ENCODE measurements at places on chromosomes 12 and 14.

DNA sequence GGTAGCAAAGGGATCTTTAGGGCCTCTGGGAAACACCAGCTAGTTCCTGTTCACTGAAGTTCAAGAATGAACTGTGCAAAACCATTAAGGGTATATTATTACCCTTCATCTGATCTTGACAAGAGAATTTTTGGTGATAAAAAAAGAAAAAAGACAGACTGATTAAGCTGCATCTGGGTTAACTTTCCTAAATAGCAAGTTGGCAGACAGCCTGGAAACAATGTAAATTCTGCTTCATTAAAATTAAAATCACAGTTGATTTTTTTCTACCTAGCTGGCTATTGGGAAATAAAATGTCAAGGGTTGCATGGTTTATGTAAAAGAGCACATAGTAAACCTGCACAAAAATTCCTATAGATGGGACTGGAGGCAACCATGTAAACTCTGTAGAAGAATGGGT lies 126.6 kb upstream of the PRKD1 start:
- no peak for DNase-seq

DNA sequence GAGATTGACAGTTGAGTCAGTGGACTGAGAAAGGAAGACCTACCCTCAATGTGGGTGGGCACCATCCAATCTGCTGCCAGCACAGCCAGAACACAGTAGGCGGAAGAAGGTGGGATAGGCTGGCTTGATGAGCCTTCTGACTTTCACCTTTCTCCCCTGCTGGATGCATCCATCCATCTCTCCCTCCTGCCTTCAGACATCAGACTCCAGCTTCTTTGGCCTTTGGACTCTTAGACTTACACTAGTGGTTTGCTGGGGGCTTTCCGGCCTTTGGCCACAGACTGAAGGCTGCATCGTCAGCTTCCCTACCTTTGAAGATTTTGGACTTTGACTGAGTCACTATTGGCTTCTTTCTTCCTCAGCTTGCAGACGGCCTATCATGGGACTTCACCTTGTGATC lies 456.5 kb upstream of the MIS18BP1 start:
- DNase-seq = no peak

GRCh38 chr14:55192054-55192621 lies 753 bp upstream of the DLGAP5 start:
- no peak for DNase-seq

DNA sequence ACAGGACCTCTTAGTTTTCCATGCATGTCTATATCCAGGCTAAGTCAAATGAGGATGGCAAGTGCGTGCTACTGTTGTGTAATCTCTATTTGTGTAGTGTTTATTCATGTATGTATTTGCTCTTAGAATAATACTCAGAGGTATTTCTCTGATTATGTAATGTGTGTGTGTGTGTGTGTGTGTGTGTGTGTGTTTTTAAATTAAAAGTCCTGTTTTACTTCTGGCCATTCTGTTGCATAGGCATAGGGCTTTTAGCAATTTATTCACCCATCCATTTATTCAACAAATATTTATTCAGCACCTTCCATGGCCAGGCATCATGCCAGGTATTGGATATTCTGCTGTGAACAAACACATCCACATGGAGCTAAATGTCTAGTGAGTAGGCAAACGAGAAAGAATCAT lies 63.5 kb downstream of the PELI2 start:
- DNase-seq = peak; percentile 83

DNA sequence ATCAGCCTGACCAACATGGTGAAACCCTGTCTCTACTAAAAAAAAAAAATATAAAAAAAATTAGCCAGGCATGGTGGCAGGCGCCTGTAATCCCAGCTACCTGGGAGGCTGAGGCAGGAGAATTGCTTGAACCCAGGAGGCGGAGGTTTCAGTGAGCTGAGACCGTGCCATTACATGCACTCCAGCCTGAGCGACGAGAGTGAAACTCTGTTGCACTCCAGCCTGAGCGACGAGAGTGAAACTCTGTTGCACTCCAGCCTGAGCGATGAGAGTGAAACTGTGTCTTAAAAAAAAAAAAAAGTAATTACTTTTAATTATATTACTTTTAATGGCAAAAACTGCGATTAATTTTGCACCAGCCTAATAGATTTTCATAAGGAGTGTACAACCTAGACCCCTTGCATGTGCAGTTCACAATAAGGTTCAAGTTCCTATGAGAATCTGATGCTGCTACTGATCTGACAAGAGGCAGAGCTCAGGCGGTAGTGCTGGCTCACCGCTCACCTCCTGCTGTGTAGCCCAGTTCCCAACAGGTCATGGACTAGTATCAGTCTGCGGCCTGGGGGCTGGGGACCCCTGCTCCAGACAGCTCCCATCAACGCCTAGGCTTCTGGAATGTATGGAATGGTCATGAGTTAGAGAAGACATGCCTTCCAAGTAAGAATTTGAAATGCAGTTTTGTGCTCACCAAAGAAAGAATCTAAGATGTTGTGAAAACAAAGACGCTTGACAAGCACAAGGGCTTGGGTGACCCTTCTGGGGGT lies 10.1 kb downstream of the LTB4R start:
- no peak for DNase-seq

DNA sequence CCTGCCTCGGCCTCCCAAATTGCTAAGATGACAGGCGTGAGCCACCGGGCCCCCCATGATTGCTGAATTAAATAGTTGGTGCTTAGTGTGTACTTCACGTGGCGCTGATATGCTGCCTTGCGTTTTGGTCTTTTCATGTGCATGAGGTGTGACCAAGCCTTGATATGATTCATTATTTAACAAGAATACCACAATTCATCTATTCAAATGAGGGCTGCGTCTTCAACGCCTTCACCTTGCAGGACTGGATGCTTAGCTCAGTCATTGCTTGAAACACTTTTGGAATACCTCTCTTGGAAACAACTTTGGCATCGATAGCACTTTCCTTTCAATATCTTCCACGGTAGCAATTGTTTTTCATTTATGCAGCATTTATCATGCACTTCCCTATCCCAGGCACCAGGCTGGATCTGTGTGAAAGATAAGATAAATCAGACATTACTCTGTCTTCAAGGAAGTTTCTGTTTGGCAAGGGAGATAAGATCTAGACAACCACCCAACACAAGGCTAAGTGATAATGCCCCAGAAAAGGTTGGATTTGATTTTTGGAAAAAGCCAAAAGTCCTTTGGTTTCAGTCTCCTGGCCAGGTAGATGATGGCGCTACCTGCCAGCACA lies 1.3 kb upstream of the TEAD4 start:
- no peak for DNase-seq

- no peak for DNase-seq
These were observed 345.2 kb upstream of the FKBP4 start for GRCh38 chr12:2449586-2449985.

DNA sequence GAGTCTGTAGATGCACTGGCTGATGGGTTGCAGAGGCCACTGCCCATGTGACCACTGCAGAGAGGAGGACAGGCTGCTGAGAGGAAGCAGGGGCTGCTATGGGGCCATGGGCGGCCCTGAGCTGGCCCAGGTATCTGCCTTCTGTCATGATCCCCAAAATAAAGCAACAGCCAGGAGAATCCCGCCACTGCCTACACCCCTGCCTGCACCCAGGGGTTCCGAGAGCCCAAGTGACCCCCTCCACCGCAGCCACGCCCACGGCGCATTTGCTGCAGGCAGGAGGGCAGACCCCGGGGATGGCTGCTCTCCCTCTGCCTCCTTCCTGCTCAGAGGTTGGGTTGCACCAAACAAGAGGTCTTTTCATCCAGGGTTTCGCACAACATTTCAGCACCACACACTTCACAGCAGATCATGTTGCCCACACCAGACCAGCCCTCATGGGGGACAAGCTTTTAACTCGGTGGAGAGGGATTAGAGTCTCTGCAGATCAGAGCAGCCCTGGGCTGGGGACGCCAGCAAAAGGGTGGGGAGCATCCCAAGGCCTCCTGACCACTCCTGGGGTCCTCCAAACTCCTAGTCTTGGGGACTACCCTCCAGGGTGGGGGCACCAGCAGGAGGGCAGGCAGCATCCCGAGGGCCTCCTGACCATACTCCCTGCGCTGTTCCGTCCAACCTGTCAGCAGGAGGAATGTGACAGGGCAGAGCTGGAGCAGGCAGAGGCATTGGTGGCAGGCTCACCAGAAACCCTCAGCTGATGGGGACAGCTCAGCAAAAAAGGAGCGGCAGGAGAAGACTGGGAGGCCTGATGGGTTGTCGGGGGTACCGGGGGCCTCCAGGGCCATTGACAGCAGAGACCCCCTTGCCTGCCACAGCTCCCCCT lies 14.1 kb downstream of the CCDC85C start:
- no peak for DNase-seq

- no peak for DNase-seq
These were observed 5.5 kb upstream of the RNASE10 start for GRCh38 chr14:20499881-20500280.

GRCh38 chr12:54383041-54383609 lies 1.4 kb downstream of the ZNF385A start:
- DNase-seq = no peak

DNA sequence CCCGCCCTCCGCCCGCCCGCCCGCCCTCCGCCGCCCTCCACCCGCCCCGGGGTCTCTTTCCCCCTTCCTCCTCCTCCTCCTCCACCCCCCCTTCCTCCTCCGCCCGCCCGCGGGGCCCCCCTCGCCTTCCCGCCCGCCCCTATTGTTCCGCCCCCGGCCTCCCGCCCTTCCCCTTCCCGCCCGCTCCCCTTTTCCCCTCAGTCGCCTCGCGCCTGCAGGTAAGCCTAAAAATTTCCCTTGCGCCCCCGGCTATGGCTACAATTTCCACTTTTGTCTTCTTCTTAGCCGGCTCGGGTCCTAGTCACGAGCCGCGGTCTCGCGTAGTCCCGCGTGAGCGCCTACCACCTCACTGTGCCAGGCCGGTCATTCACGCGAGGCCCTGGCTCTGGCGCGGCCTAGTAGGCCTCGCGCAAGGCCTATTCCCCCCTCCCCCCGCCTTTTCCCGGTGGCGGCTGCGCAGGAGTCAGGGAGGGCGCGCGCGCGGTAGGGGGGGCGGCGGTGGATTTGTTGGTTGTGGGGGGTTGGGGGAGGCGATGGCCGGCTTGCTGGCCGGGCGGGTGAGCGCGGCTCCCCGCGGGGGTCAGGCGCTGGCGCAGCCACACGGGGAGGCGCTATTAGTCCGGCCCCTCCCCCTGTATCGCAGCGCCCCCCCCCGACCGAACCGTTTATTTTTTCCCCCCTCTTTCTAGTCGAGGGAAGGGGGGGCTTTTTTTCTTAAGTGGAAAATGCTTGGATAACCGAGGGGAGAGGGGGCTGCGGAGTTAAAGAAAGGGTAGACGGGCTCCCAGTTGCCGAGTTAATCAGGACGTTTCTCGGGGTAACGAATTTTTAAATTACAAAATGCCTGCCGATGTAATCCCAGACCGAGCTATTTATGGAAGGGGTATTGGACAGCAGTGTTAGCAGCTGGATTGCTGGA lies 516 bp downstream of the PCBP2 start:
- peak; percentile 88 for DNase-seq

- DNase-seq = no peak
These were observed 693.8 kb downstream of the BCL11B start for GRCh38 chr14:98578204-98578603.

- DNase-seq = no peak
These were observed 11.1 kb upstream of the RERGL start for GRCh38 chr12:18101043-18101442.

- DNase-seq = no peak
These were observed 45.0 kb upstream of the FBXO21 start for GRCh38 chr12:117235261-117235660.

DNA sequence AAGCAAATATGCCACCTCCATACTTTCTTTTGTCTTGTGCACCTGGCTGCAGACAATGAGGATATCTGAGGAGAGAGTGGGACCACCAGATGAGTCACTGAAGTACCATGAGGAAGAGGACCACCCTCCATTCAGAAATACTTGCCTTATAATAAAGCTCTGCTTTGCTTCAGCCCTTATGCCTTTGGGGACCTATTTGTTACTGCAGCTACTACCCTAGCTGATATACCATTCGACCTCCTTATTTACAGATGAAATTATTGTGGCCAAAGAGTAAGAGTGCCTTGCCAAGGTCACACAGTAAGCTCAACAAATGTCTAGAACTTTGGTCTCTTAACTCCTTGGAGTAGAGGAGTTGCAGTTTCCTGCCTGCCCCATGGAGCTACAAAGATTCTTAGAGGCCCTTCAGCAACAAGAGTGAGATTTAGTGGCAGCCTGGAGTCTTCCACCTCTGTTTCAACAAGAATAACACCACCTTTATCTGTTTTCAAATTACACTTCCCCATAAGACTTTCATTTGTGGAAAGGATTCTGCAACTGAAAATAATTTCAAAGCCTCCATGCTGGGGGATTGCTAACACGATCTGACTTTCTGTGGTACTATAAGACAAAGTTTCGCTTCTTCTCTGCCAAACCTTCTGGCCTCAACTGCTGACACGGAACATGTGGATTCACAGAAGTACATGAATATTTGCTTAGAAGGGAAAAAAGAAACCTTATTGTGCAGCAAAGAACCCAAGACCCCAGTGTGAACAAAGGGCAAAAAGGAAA lies 3.6 kb downstream of the CMKLR1 start:
- no peak for DNase-seq

DNA sequence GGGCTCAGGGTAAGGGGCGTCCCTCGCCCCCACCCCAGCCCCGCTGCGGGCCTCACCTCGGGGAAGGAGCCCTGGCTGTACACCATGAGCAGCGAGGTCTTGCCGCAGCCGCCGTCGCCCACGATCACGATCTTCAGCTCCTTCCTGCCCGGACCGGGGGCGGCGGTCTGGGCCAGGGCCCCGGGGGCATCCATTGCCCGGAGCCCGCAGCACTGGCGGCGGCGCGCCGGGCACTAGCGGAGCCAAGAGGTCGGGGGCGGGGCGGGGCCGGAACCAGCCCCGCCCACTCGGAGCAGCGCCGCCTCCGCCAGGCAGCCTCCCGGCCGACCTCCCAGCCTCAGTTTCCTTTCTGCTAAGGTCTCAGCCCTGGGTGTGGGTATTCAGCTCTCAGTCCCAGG lies at the start of gene RHOF:
RHOF (minus strand) TSS at position 249 of the 398 bp plus-strand sequence; CDS start at position 194, 55 bp downstream.
- DNase-seq = no peak

DNA sequence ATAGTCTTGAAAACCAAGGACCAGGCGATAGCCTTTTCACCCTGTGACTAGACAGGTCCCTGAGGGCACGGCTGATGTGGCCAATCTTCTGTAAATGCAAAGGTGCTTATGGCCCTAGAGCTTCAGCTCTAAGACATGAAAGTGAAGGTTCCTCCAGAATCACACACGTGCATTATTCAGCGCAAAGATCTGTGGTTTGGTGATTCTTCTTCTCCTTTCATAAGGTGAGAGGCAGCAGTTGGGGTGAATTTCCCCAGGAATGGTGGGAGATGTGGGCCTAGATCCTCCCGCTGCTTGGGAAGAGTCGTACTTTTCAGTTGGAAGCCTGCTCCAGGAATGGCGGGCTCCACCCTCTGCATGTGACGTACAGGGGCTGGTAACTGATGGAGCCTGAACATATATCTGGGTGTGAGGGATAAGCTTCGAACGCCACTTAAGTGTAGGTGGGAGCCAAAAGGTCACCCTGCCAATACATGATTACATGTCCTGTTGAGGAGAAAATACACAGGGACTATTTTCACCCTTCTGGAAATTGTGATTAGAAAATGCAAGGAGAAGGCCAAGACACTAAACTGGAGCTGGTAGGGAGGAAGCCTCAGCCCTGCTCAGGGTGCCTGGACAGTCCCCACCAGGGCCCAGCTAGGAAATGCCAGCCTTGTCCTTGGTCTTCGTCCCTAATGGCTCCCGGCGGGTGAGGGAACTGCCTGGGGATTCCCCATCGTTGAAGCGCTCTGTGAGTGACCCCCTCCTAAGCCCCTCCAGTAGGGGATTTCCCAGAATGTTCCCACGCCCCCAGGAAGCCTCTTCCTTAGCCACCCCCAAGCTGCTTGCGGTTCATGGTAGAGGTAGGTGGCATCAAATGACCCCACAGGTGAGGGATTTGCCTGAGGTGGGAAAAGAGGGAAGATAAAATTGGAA lies 17.6 kb downstream of the BATF start:
- no peak for DNase-seq

Measured in NCI-H774 (cell line).